ENCODE measurements at places on chromosomes 5 and 9. TPM values are rescaled to one million over a fixed set of nuclear protein-coding genes. Genes with fewer than 3 reads are reported as not detected.

HK3 gene
- not detected for total RNA-seq

PTPRD gene
- not detected for total RNA-seq

PGM5 gene
- not detected for total RNA-seq

JAKMIP2 gene
- total RNA-seq = 3.9 TPM

SPEF2 gene
- total RNA-seq = 14.1 TPM

GRCh38 chr5:178368274-178368673, 135.7 kb upstream of the PHYKPL start:
- no peaks in the 10 kb centered on the region for H3K27me3 ChIP-seq
- H3K27ac ChIP-seq = no peak overlapping the region
- H3K4me1 ChIP-seq = no peaks in the 10 kb centered on the region
- DNase-seq = no peak

GRCh38 chr5:28714907-28715698, 1676.7 kb upstream of the CDH9 start:
- no peaks in the 10 kb centered on the region for H3K27me3 ChIP-seq
- H3K27ac ChIP-seq = no peak overlapping the region
- no peaks in the 10 kb centered on the region for H3K36me3 ChIP-seq
- no peaks in the 10 kb centered on the region for H3K4me1 ChIP-seq
- no peak overlapping the region for H3K4me3 ChIP-seq
- DNase-seq = no peak

- H3K27me3 ChIP-seq = no peaks in the 10 kb centered on the region
- no peak overlapping the region for H3K27ac ChIP-seq
- no peak for DNase-seq
- no peaks in the 10 kb centered on the region for H3K4me1 ChIP-seq
These were observed 82.7 kb downstream of the HACD4 start for GRCh38 chr9:20948703-20949102.

DNA sequence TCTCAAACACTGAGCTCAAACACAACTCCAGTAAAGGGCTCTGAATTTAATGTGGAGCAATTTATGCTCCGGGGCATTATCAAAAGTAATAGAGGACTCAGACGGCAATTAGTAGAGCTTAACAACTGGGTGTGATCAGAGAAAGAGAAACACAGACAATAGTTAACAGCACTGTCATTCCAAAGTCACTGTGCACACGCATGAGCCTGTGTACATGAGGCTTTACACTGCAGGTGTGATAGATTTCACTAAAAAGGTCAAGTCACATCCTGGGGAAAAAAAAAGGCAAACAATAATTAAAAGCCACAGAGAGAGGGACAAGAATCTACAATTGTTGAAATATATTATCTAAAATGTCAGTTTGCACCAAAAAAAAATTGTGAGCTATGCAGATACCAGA, 956.5 kb downstream of the CDH18 start:
- no peaks in the 10 kb centered on the region for H3K4me1 ChIP-seq
- H3K27me3 ChIP-seq = no peaks in the 10 kb centered on the region
- DNase-seq = no peak
- no peak overlapping the region for H3K4me3 ChIP-seq
- H3K27ac ChIP-seq = no peak overlapping the region
- H3K36me3 ChIP-seq = no peaks in the 10 kb centered on the region

DNA sequence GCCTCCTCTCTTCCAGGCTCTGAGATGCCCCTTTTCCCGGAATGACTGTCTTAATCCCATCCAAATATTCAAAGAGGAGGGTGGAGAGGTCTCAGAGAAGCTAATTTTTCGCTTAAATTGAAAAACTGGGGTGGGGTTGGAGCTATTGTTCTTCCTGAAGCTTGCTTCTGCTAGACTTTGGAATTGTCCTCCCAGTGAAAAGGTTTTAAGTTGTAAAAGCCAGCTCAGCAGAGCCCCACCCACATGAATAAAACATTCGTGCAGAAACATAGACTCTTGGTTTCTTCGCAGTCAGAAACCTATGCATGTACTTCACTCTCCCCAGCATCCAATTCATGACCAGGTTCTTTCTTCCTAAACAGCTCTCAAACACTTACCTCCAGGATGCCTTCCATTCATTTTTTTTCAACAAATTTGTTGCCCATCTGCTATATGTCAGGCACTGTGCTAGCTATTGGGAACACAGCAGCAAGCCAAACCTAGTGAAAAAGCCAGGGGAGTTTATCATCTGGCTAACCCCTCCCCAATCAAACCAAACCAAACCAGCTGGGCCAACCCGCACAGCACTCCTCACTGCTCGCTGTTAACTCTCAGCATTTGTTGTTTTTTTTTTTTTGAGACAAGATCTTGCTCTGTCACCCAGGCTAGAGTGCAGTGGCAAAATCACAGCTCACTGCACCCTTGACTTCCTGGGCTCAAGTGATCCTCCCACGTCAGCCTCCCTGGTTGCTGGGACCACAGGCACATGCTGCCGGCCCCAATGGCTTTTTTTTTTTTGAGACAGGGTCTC, 37.9 kb upstream of the OCLN start:
- H3K4me1 ChIP-seq = no peaks in the 10 kb centered on the region
- H3K36me3 ChIP-seq = no peaks in the 10 kb centered on the region
- no peak overlapping the region for H3K27ac ChIP-seq
- no peak overlapping the region for H3K4me3 ChIP-seq
- DNase-seq = no peak
